ENCODE measurements at places on chromosomes 7 and 10. TPM values are rescaled to one million over a fixed set of nuclear protein-coding genes. Genes with fewer than 3 reads are reported as not detected.

Gene ACBD7
- total RNA-seq = 1.3 TPM

Gene HYAL4
- not detected for total RNA-seq

Gene CDHR3
- 0.34 TPM for total RNA-seq

DNA sequence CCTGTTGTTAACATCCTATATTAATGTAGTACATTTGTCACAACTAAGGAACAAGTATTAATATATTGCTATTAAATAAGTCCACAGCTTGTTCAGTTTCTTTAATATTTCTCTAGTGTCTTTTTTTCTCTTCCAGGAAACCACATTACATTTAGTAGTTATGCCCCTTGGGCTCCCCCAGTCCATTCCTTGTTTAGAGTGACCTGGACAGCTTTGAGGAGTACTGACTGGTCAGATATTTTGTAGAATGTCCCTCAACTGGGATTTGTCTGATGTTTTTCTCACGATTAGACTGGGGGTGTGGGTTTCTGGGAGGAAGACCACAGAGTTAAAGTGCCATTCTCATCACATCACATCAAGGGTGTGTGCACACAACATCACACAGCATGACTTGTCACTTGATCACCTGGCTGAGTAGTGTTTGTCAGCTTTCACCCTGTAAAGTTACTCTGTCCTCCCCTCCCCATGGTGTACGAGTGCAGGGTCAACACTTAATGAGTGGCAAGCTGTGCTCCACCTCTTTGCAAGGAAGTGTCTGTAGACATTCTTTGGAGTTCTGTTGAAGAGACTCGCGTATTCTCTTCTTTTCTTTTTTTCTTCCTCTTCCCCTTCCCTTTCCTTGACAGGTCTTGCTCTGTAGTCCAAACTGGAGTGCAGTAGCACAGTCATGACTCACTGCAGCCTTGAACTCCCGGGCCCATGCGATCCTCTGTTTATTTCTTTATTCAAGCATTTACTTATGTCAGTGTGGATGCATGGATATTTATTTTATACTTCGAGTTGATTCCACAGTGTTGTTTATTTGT is 10.2 kb downstream of the LMTK2 start:
- no peaks in the 10 kb centered on the region for H3K36me3 ChIP-seq
- no peak overlapping the region for H3K4me3 ChIP-seq
- no peak overlapping the region for H3K27ac ChIP-seq

GRCh38 chr7:43248961-43249822 is 136.7 kb downstream of the HECW1 start:
- H3K4me3 ChIP-seq = no peak overlapping the region
- no peaks in the 10 kb centered on the region for H3K36me3 ChIP-seq
- no peak for DNase-seq
- H3K27ac ChIP-seq = no peak overlapping the region
- H3K27me3 ChIP-seq = no peaks in the 10 kb centered on the region

- peaks cover 38% of the 10 kb centered on the region for H3K36me3 ChIP-seq
- DNase-seq = no peak
- no peak overlapping the region for H3K4me3 ChIP-seq
- no peaks in the 10 kb centered on the region for H3K4me1 ChIP-seq
- no peak overlapping the region for H3K27ac ChIP-seq
Observed at GRCh38 chr10:59825932-59826331, 72.7 kb upstream of the MRLN start.

DNA sequence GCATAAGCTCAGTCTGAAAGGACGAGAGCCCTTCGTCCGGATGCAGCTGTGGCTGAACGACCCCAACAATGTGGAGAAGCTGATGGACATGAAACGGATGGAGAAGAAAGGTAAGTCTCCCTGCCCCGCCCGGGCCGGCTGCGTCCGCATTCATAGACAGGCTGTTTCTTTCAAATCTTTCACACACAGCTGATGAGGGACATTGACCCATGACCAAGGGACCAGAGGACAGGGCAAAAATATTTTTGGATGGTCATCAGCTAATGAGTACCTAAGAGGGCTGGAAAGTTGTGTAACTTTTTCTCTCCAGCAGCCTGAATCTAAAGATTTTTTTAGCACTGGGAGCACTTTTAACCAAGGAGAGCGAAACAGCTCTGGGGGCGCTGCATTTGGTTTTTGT is 52.5 kb upstream of the SH2B2 start:
- peaks cover 5% of the 10 kb centered on the region for H3K36me3 ChIP-seq
- no peaks in the 10 kb centered on the region for H3K27me3 ChIP-seq
- DNase-seq = no peak
- no peaks in the 10 kb centered on the region for H3K4me1 ChIP-seq
- no peak overlapping the region for H3K27ac ChIP-seq
- H3K4me3 ChIP-seq = no peak overlapping the region

- no peak for DNase-seq
- H3K4me3 ChIP-seq = no peak overlapping the region
- H3K27me3 ChIP-seq = no peaks in the 10 kb centered on the region
- H3K27ac ChIP-seq = no peak overlapping the region
- no peaks in the 10 kb centered on the region for H3K36me3 ChIP-seq
Observed at GRCh38 chr10:121524157-121524817, 74.0 kb downstream of the FGFR2 start.

- H3K4me3 ChIP-seq = no peak overlapping the region
- no peaks in the 10 kb centered on the region for H3K36me3 ChIP-seq
- H3K4me1 ChIP-seq = no peaks in the 10 kb centered on the region
- DNase-seq = no peak
Observed at GRCh38 chr10:10270126-10271050, 747.3 kb upstream of the CELF2 start.

DNA sequence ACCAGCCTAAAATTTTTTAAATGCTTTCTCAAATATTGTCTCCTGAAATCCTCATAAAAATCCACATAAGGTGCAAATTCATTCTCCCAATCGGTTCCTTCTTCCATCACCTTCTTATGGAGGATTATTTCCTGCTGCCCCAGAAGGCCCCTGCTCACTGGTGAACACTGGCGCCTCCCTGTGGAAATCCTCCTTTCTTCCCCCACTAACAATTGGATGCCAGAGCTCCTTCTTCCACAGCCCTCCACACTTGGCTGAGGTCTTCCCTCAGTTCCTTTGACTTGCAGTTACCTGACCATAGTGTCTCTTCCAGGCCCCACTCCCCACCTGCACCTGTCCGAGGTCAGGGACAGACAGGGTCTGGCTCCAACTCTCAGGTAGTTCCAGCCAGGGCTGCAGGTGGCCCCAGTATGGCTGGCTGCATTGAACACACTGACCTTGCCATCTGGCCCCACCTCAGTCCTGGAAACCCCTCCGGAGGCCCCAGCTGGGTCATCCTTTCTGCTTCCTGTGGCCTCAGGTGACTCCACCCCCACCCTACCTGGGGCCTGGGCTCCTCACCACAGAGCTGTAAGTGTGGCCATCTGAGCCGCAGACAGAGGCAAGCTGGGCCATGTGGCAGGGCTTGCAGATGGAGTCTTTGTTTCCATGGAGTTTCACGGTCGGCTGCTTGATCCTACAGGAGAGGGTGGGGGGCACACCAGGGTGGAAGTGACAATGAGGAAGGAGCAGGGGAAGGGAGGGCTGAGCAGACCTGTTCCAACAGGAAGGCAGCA is 18.4 kb downstream of the SPOCK2 start:
- H3K27me3 ChIP-seq = no peaks in the 10 kb centered on the region
- no peaks in the 10 kb centered on the region for H3K4me1 ChIP-seq
- peaks cover 87% of the 10 kb centered on the region for H3K36me3 ChIP-seq
- H3K4me3 ChIP-seq = no peak overlapping the region
- DNase-seq = no peak

DNA sequence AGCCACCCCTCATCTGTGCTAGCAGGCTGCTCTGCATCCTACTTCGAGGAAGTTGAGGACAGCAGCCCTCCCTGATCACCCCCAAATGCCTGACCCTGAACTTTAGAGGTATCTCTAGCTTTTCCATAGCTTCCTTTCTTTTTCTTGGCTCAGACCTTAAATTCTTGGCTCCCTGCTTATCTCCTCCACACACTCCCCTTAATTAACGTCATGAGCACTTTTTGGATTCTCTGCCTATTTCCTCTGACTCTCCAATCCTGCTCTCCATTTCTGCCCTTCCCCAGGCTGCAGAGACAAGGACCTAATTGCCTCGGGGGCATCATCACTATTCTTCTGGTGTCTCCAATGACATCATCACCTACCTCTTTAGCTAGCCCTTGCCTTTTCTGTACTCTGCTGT is 40.8 kb upstream of the SEC61G start:
- H3K36me3 ChIP-seq = no peaks in the 10 kb centered on the region
- no peak overlapping the region for H3K27ac ChIP-seq
- H3K4me3 ChIP-seq = no peak overlapping the region
- no peak for DNase-seq
- H3K4me1 ChIP-seq = no peaks in the 10 kb centered on the region
- H3K27me3 ChIP-seq = no peaks in the 10 kb centered on the region

- H3K27ac ChIP-seq = no peak overlapping the region
- no peak overlapping the region for H3K4me3 ChIP-seq
- H3K27me3 ChIP-seq = no peaks in the 10 kb centered on the region
- H3K36me3 ChIP-seq = no peaks in the 10 kb centered on the region
Observed at GRCh38 chr7:120307991-120308545, 35.1 kb downstream of the KCND2 start.

GRCh38 chr7:90629297-90629918 is 33.3 kb downstream of the CDK14 start:
- H3K4me3 ChIP-seq = no peak overlapping the region
- H3K36me3 ChIP-seq = no peaks in the 10 kb centered on the region
- no peaks in the 10 kb centered on the region for H3K27me3 ChIP-seq
- H3K4me1 ChIP-seq = no peaks in the 10 kb centered on the region

- no peaks in the 10 kb centered on the region for H3K4me1 ChIP-seq
- no peak for DNase-seq
- H3K27me3 ChIP-seq = no peaks in the 10 kb centered on the region
- H3K4me3 ChIP-seq = no peak overlapping the region
- H3K36me3 ChIP-seq = no peaks in the 10 kb centered on the region
Observed at GRCh38 chr10:20856484-20856883, 40.6 kb downstream of the NEBL start.
